ENCODE measurements at places on chromosomes 7 and 10.

DNA sequence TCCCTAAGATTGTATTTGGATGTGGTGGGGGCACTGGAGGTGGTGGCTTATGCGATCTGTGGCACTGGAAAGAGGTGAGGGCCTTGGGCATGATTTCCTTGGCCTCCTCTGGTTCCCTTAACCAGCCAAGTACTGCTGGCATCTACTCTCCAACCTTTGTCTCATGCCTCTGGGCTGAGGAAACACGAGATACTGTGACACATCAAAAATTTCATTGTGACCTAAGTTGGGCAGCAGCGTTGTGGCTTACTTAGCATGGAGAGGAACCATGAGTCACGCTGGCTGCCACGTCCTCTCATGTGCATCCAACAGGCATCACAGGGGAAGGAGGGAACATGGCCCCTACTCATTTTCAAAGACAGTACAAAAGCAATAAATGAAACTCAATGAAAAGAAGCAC is 29.7 kb upstream of the GSDME start:
- DNase-seq: peak; percentile 87

- no peak for DNase-seq
Observed at GRCh38 chr7:94393246-94394108, 1.2 kb upstream of the COL1A2 start.

DNA sequence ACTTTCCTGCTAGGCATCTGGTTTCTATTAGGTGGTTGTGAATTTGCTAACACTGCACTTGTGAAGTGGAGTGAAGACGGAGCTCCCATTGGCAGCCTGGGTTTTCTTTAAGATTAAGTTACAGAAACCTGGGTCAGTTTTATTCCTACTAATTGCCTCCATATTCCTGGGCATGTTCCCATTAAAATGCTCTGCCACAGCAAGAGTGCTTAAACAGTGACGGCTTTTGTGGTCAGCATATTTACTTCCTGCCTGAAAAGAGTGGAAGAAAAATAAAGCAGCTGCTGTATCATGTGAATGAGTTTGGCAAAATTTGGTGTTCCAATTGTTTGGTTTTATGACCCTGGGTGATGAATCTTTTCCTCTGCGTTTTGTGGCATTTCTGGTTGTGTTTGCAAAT is 96.9 kb upstream of the PLXDC2 start:
- no peak for DNase-seq

DNA sequence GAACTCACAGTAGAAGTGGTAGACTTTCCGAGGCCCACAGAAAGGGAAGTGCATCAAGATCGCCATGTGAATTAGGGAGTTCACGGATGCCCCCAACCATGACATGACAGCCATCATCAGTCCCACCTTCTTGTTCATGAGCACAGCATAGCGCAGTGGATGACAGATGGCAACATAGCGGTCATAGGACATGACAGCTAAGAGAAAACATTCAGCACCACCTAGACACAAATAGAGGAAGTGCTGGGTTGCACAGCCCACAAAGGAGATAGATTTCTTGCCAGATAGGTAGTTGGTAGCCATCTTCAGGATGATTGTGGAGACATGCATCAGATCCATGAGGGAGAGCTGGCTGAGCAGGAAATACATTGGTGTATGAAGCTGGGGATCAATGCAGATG is 342 bp downstream of the OR2AE1 start:
- DNase-seq: peak; percentile 23

- no peak for DNase-seq
Observed at GRCh38 chr7:140350056-140350455, 48.3 kb downstream of the SLC37A3 start.

DNA sequence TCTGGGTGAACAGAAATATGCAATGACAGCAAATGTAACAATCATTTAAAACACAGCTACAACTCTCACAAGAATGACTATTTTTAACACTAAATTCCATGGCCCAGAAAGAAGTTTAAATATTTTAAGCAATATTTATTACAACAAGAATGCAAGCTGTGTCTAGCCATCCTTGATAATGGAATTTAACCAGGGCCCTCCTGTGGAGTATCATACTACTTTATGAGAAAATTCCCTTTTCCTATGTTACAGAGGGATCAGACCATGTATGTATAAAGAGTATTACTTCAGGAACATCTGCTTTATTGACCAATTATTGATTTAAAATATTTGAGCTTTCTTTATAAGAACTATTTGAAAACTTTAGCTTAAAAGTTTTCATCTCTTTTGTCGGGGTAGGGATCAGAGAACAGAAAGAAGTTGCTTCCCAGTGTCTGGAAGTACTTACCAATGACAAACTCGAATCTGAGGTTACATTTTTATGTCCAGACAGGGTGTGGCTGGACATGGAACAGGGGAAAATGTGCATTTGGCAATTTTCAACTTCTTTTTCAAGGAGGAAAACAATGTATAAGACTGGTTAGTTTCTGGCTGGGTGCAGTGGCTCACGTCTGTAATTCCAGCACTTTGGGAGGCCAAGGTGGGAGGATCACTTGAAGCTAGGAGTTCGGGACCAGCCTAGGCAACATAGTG is 48.3 kb upstream of the NRBF2 start:
- DNase-seq: no peak

DNA sequence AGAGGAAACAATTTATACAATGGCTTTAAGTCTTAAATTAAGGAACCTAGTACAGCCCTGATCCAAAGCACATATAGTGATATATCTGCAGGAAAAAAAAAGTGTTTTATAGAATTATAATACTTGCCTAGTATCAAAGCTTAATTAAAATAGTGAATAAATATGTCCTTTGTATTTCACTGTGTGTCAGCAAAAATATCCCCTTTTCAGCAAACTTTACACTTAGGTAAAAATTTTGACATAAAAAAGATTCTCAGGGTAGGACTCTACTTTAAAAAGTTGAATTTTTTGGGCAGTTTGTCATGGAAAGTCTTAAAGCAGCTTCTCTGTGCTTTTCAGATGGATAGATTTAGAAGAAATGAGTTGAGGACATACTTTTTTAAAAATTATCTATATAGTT is 12.7 kb upstream of the NEBL start:
- DNase-seq: no peak

DNA sequence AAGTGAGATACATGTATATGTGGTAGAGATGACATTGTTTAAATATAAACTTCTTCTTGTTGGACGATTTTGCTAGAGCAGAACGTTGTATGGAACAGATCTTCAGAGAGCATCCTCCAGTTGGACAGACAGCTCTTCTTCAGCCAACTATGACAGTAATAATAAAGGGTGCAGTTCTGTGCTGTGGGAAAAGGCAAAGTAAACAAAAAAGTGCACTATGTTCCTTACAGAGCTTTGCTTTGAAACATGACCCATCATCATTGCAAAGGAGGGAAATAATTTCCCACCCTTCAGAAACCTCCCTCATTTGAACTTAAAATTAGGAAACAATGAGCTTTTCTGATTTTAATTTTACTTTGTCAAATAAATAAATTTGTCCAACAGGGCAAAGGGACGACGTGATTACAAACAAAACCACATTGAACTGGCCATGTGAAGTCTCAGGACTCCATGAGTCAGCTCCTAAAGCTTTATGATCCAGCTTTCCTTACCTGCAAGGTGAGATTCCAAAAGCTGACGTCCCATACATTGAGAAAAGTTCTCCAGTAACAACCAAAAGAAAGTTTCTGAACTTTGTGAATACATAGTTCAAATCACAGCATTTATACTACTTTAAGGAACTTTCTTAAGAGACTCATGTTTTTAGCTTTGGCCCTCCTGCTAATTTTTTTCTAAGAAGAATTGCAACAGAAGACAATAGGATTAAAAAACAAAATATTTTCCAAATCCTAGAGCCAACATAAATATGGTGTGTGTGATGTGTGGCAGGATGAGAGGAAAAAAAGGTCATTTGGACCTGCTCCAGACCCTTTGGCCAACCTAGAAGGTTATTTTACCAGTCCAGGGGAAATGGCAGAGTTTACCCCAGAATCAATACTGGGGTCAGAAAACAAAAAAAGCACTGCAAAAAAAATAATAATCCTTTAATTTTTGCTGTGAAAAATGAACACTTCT is 565.4 kb upstream of the NRP1 start:
- DNase-seq: no peak

GRCh38 chr10:85492684-85493083 is 873.9 kb downstream of the GRID1 start:
- DNase-seq: no peak

GRCh38 chr7:73557397-73558257 is at the start of gene BCL7B:
BCL7B (minus strand) TSS chr7:73557690; CDS start chr7:73557578, 112 bp downstream.
- DNase-seq: peak; percentile 74

- DNase-seq: no peak
Observed at GRCh38 chr7:130297628-130298543, 4.9 kb downstream of the CPA4 start.

- DNase-seq: no peak
Observed at GRCh38 chr10:73768881-73769280, 13.0 kb upstream of the CHCHD1 start.

- DNase-seq: peak; percentile 51
Observed at GRCh38 chr7:51141451-51142003, 175.1 kb downstream of the COBL start.

DNA sequence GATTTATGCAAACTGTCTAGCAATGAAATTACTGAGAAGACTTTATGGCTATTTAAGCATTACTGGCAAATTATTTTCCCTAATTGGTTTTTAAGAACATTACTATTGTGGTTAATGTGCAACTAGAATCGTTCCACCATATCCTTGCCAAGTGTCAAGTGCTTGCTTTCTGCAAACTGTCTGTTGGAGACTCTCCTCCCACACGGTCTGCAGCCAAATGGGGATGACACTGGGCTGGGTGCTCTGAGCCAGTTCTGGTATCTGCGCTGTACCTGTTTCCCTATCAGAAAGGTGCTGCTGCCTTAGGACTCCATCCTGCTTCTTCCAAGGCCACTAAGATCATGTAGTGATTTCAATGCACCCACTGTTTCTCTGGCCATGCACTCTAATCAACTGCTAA is 110.4 kb downstream of the RAMP3 start:
- DNase-seq: no peak

DNA sequence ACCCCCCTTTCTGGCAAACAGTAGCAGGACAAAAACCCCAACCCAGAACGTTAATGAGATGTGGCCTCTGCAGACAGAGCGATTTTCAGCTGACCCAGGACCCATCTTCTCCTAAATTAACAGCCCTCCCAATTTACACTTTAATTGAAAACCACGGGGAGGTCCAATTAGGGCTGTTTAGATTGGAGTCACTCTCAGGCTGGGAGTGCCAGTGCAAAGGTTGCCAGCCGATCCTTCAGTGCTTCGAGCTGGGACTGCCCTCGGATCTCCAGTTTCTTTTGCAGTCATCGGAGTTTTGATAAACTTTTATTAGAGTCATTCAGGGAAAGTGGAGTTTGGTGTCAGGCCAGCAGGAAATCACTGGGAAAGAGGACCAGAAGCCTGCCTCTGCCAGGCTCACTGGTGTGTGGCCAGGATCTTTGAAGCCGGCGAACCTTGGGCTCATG is 108.0 kb downstream of the DOCK1 start:
- DNase-seq: no peak

DNA sequence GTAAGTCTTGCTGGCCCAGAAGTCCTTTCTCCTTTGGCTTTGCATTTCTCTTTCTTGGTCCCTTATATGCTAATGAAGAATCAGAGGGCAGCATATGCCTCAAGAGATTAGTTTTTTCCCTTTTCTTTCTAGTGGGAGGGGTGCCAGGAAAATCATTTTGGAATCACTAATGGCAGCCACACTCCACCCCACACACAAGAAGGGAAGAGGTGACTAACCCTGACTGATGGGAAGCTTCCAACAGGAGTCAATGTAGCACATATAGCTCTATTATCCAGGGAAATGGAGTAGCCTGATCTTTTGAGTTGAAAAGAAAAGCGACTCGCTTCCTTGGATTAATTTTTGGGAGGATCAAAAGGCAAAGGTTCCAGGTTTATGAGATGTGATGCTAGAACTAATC is 225.3 kb downstream of the KIF20B start:
- DNase-seq: no peak

DNA sequence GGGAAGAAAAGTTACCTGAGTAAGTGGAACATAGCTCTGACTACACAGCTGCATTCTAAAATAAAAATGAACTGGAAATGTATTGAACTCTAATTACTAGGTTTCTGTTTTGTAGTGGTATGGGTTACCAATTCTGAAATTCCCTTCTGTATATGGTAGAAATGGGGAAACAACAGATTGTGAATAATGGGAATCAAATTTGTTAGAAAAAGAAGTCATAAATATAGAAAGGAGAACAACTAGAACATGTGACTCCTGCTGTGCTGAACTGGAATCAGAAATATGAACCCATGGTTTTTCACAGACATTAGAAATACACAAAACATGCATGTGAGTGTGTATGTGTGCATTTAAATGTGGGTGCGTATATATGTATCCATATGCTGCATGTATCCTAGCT is 27.0 kb downstream of the MCMBP start:
- DNase-seq: no peak

DNA sequence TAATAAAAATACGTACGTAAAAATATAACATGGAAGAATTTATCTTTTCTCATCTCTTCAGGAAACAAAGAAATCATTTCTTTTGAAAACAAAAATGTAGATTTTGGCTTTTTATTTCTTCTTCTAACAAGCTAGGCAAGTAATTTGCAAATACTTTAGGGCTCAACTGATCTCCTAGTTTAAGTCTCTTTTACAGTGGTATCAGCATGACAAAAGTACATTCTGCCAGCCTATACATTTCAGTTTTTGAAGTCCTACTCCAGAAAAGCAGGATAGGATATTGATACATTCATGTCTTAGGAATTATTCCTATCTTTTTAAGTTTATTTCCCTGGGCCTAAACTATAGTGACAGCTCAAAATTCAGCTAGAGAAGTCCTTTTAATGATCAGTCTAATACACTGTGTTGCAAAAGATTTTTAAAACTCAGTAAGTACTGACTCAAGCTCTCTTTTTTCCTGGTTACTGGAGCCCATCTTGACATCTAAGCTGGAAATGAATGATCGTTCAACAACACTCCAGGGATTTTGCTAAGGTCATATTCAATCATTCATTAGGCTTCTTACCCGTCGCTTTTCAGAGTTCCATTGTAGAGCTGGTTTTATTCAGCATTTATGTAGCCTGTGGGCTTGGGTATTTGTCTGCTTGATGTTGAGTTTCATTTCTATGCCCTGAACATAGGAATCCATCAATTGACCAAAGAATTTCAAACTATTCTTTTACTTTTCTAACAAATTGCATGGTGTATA is 12.2 kb upstream of the FAM53B start:
- no peak for DNase-seq

- DNase-seq: no peak
Observed at GRCh38 chr10:66365686-66366085, 560.1 kb upstream of the LRRTM3 start.

DNA sequence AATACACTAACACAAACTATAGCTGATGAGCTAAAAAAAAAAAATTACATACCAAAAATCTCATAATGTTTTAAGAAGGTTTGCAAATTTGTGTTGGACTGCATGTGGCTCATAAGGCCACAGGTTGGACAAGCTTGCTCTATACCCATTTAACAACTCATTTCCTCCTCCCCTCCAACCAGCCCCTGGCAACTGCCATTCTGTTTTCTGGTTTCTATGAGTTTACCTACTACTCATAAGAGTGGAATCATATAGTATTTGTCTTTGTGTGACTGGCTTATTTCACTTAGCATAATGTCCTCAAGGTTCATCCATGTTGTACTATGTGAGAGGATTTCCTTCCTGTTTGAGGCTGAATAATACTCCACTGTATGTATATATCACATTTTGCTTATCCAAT is 100.4 kb upstream of the ARHGAP21 start:
- no peak for DNase-seq

GRCh38 chr7:137634356-137634755 is 212.4 kb downstream of the DGKI start:
- DNase-seq: no peak

GRCh38 chr7:115831371-115831770 is 199.2 kb downstream of the TFEC start:
- DNase-seq: no peak
